ENCODE measurements at places on chromosomes 5 and 9.

DNA sequence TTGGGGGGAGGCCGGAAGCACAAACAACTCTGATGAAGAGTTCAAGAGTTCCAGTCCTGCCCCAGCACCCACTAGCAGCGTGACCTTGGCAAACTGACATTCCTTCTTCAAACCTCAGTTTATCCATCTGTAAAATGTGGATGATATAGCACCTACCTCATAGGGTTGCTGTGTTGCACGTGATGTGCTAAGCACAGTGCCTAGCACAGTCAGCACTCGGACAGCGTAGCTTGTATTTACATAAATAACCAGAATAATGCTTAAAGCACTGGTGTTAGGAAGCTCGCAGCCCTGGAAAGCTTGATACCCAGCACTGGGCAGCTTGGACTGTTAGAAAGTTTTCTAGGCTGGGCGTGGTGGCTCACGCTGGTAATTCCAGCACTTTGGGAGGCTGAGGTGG is 5.1 kb downstream of the PKN3 start:
- DNase-seq: no peak

GRCh38 chr5:16810208-16810854 is 125.8 kb downstream of the MYO10 start:
- DNase-seq: no peak

- DNase-seq: no peak
Measured at GRCh38 chr9:3497857-3498256, 27.9 kb downstream of the RFX3 start.

GRCh38 chr9:91682806-91683205 is 259.2 kb upstream of the NFIL3 start:
- no peak for DNase-seq

- no peak for DNase-seq
Measured at GRCh38 chr5:756865-757345, 27.6 kb downstream of the ZDHHC11B start.

DNA sequence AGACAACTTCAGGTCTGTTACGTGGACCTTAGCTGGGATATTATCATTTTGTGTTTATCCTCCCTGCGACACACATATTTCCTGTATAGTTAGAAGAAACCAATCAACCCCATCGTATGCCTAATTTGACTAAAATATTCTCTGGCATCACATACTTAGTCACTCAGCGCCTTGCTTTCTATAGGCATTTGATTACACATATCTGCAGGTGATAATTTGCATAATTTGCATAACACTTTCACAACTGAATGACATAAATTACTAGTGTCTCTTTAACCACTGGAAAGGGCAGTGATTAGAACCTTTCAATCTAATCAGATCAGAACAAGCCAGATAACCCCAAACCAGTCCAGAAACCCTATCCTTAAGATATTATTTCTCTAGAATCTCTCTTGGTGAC is 390.2 kb downstream of the TLR4 start:
- DNase-seq: no peak

GRCh38 chr5:93580927-93581445 is at the start of gene NR2F1-AS1:
Gene NR2F1-AS1 (minus strand): TSS chr5:93581219.
- DNase-seq: no peak

DNA sequence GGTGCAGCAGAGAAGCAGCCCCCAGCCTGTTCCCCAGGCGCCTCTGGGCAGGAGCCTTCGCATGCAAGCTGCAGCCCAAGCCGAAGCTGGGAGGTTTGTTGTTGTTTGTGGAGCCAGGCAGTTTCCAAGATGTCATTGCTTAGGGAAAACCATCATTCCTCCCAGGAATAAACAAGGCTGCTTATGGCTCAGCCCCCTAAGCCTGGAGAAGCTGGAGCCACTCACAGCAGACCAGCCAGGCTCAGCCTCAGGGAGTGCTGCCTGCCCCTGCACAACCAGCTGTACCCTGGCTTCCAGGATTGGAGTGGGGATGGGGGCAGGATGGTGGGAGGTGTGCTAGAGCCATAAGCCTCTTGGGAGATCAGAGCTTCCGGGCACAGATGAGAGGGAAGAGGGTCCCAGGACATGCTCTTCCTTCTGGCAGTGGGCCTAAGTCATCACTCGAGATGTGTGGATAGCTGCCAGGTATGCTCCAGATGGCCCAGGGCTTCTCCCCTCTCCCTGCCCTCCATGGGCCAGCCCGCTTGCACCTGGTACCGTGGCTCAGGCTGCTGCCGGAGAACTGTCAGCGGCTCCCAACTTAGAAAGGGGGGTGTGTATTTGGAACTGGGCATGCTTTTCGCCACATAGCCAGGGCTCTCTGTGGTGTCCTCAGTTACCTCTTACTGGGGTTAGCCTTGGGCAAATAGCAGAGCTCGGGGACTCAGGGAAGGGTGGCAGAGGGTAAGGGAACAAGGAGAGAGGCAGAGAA is 105.2 kb downstream of the RGS3 start:
- DNase-seq: no peak

DNA sequence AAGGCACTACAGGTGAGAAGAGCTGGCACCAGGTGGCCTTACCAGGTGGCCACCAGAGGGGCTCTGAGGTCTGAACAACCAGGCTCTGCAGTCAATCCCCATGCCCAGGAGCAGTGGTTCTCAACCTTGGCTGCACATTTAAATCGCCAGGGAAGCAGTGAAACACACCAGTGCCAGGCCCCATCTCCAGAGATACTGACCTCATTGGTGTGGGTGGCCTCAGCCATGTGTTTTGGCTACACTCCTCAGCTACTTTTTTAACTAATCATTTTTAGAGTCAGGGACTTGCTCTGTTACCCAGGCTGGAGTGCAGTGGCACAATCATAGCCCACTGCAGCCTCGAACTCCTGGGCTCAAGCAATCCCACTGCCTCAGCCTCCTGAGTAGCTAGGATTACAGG is 56.0 kb downstream of the GABBR2 start:
- no peak for DNase-seq

DNA sequence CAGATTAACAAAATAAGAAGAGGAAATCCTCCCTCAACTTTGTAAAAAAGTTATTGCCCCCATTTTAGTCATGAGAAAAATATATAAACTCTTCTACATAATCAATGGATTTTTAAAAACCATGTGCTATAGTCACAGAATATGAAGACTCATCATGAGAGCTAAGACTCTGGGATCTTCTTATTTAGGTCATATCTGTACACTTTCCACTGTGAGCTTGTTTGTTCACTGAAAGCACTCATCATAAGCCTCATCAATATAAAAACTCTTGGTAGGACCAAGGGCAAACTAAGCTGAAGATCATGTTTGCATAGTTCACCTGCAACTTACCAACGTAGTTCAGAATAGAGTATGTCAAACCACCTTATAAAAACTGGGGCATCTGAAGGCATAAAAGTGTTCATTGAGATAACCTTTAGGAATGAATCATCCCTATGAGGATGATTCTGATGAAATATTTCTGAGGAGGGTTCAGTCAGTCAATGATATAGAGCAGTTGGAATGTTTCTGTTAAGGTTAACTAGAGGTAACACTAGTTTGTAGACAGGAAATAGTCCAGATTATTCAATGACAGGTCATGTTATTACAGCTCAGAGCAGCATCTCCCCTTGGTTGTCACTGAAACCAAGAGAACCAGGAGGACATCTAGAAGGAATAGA is 289.9 kb upstream of the SMC2 start:
- DNase-seq: no peak

DNA sequence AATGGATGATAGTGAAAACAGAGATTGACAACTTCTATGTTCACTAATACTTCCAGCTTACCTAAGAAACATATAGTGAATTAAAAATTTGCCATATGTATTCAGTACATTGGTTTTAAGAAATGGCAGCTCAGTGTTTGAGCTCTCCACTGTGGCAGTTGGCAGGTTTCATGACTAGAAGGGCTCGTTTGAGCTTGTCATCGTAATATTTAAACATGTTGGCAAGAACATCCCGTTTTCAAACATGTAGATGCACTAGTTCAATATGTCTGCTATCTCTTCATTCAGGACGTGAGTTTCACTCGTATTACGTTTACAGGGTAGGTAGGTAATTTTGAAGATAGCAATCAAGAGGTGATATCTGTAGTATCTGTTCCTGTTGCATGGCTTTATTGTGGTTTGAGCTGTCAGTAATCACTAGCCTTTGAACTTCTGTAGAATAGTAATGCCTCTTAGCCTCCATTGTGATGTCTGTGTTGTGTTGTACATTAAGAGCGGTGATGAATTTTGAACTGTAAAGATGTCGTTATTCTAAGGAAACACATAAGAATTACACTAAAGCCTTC is 74.8 kb downstream of the NLN start:
- DNase-seq: no peak

GRCh38 chr9:16626577-16627130 is 243.8 kb downstream of the BNC2 start:
- no peak for DNase-seq

GRCh38 chr9:127974001-127974768 is 6.6 kb downstream of the EEIG1 start:
- DNase-seq: no peak

- DNase-seq: no peak
Measured at GRCh38 chr5:135707302-135707701, 127.2 kb upstream of the SLC25A48 start.

- DNase-seq: no peak
Measured at GRCh38 chr5:124538191-124538590, 208.2 kb downstream of the ZNF608 start.

DNA sequence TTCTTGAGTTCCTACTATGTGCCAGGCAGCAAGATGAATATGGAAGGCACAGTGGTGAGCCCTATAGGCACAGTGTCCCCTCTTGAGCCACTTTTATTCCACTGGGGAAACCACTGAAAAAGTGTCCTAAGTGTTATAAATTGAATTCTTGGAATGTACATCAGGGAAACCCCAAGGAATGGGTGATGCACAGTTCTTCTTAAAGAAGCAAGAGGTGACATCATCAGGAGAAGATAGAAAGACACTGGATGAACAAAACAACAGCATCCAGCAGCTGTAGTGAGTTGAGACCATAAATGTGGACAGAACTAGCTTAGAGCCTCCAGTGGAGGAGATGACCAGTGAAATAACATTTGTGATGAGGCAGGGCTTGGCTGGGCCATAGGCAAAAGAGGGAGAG is 199.2 kb upstream of the ANKRD55 start:
- DNase-seq: no peak

GRCh38 chr9:110028676-110029075 is 179.3 kb downstream of the C9orf152 start:
- no peak for DNase-seq

- no peak for DNase-seq
Measured at GRCh38 chr5:170142196-170142595, 36.5 kb downstream of the FOXI1 start.

DNA sequence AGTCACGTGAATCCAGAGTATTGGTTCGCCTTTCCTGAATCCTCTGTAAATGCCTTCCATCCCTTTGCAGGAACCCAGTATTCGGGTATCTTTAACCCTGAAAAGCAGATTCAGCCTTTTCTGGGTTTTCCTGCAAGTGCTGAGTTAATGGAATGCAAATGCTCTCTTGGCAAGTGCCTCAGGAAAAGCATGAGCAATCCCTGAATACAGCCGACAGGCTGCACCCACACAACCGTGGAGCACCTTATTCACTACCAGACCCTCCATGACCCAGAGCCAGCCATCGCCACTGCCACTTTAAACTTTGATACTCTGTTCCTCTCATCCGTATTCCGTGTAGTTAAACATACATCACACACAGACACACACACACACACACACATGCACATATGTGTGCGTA is 54.4 kb downstream of the ZNF622 start:
- DNase-seq: no peak

DNA sequence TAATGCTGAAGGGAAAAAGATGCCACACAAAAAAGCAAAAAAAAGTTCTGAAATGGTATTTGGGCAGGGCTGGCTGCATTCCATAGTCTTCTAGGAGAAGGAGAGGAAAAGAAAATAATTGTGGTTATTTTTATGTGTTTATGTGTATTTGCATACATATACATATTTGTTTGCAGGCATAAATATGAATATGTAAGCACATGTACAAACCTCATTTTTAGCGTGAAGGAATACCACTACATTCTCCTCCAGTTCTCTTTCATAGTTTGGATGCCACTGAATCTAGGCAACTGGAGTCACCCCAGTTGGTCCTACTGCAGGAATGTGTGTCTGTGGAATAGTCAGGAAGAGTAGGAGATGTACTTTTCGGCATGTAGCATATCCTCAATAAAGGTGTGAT is 181.1 kb downstream of the YTHDC2 start:
- no peak for DNase-seq

DNA sequence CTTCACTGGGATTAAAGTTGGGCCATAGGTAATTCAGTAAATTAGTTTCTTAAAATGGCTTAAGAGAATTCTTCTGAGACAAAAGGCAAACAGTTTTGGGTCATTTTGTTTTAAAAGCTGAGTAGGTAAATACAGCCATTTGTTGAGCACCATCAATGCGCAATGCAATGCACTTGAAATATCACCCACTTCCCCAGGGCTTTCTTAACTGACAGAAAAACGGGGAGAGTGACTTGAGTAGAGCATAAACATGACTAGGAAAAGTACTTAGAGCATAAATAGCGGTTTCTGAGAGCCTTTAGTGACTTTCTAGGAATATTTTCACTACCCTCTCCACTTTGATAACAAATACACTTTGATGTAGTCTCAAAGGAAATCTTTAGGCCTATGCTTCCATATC is 27.2 kb downstream of the MLANA start:
- DNase-seq: no peak

All from GM18507 (cell line).